Left lung (tissue), 14 donors: ENCODE measurements at places on chromosomes 7 and 10.
A peak's percentile ranks its signal among the peaks of the same experiment; 100 is the strongest.

- DNase-seq = no peak
- H3K27ac ChIP-seq = no peak overlapping the region
- no peak overlapping the region for H3K4me3 ChIP-seq
- no peaks in the 10 kb centered on the region for H3K36me3 ChIP-seq
These were observed 225.4 kb downstream of the DKK1 start for GRCh38 chr10:52539463-52539862.

DNA sequence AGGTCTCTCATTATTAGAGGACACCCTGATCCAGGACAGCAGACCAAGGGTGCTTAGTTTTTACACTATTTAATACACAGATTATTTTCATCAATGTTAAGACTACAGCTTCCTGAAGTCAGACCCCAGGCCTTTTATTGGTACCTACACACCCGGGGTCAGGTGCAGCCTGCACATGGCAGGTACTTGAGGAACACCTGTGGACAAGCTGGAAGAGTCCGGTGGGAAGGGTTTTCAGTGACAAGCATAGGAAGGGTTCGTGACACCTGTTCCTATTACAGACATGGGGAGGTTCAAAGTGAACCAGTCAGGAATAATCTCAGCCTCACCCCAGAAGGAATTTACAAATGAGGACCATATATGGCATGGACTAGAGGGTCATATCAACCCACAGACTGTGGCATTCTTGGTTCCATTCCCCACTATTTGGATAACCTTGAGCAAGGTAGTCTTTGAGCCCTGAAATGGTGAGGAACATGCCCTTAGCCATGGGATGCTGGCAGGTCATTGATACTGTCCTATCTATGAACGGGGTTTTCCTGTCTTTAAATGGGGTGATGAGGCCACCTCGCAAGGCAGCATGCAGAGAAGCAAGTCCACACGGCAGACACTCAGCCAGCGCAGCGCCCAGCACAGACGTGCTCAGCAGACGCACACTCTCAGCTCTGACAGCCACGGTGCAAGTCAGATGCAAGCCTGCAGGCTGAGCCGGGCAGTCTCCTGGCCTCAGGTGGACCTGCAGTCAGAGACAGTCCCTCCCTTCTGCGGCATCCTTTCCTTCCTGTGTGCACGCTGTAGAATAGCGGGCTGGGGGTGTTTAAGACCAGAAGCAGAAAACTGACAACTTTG lies 624.9 kb downstream of the PTPRN2 start:
- H3K36me3 ChIP-seq = no peaks in the 10 kb centered on the region
- H3K27me3 ChIP-seq = no peaks in the 10 kb centered on the region
- no peak overlapping the region for H3K27ac ChIP-seq
- H3K4me3 ChIP-seq = no peak overlapping the region
- no peak for DNase-seq

DNA sequence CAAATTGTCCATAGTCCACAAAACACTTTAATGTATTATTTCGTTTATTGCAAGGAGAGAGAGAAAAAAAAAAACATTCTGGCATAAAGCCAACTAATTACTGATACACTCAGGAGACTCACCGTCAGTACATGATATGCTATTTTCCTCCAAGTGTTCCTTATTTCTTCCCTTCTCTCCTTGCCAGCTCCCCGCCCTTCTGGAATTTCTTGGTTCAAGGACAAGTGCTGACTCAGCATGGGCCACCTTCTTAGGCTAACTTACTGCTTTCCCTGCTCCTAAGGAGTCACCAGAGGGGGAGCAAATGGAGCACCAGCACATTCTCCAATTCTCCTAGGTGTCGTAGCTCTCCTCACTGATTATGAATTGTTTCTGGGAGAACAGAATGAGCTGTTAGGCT lies 133.8 kb upstream of the HDAC9 start:
- no peak for DNase-seq
- no peak overlapping the region for H3K4me3 ChIP-seq
- no peaks in the 10 kb centered on the region for H3K27me3 ChIP-seq
- H3K27ac ChIP-seq = no peak overlapping the region

GRCh38 chr7:71210220-71210619 lies 78.3 kb downstream of the GALNT17 start:
- H3K4me1 ChIP-seq = no peaks in the 10 kb centered on the region
- H3K36me3 ChIP-seq = no peaks in the 10 kb centered on the region

- H3K4me3 ChIP-seq = no peak overlapping the region
- H3K36me3 ChIP-seq = no peaks in the 10 kb centered on the region
- H3K4me1 ChIP-seq = no peaks in the 10 kb centered on the region
These were observed 635.6 kb upstream of the SORCS1 start for GRCh38 chr10:107800061-107800460.

DNA sequence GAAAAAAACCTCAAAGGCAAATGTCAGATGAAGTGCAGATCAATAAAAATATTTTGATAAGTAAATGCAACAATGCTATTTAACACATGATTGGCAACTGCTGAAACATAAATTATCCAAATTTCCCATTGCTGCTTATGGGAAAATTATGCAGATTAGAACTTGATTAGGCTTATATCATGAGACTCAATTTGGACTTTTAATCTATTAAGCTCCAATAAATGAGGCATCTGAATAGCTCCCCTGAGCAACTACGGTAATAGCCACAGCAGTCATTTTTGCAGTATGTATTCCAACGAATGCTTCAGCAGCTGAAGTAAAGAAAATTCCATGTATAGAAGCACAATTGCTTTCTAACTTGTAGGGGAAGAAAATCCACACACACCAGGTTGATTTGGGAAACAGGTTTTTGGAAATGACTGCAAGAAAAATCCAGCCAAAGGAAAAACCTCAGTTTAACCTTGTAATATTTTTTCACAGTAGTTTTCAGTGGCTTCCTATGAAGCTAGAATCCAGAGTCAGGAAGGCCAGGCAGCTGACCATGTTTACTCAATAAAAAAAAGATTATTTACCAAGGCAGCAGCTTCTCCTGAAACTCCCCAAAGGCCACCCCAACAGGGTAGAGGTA lies 716.1 kb downstream of the KCNMA1 start:
- no peak for DNase-seq
- no peaks in the 10 kb centered on the region for H3K4me1 ChIP-seq
- no peak overlapping the region for H3K27ac ChIP-seq
- H3K36me3 ChIP-seq = no peaks in the 10 kb centered on the region

DNA sequence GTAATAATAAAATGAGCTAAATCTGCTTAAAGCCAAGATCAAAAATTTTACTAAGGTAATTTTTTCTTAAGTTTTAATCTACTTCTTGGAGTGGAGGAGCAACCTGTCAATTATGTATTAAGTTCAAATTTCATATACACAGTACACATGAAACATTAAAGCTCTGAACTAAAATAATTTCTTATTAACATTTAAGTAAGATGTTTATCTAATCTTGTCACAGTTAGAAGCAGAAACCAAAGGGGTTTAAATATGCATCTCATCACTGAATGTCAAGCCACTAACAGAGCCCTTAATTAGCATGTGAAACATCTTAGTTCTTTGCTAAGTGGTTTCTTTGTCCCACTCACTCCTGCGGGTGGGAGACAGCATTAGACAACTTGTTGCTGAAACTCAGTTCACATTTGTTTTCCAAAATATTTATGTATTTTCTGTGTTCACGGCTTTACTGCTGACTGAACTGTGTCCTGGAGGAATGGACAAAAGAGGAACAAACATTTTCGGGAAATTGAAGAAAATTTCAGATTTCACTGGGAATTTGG lies 130.9 kb upstream of the MBL2 start:
- no peaks in the 10 kb centered on the region for H3K4me1 ChIP-seq
- H3K27me3 ChIP-seq = no peaks in the 10 kb centered on the region
- H3K36me3 ChIP-seq = no peaks in the 10 kb centered on the region
- no peak overlapping the region for H3K27ac ChIP-seq

GRCh38 chr7:38335492-38336147 lies 62.2 kb upstream of the TARP start:
- H3K4me3 ChIP-seq = peak overlapping the region; percentile 28
- H3K27me3 ChIP-seq = no peaks in the 10 kb centered on the region
- H3K4me1 ChIP-seq = peaks cover 46% of the 10 kb centered on the region
- H3K36me3 ChIP-seq = no peaks in the 10 kb centered on the region

DNA sequence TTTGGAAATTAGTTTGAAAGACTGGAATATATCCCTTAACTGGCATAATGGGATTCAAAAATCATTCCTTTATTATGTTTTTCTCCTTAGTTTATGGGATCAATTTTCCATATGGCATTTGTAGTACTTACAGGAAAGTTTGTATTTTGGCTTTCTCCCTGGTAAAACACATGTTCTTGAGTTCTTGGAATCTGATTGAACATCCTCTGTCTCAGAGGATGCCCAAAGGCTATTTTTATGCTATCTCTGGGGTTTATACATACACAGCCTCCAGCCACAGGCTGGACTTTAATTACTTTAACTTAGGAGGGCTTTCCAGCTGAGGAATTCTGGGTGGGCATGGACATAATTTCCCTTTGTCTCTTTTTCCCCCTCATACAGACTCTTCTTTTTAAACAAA lies 236.4 kb downstream of the HGF start:
- no peaks in the 10 kb centered on the region for H3K4me1 ChIP-seq
- no peaks in the 10 kb centered on the region for H3K36me3 ChIP-seq

DNA sequence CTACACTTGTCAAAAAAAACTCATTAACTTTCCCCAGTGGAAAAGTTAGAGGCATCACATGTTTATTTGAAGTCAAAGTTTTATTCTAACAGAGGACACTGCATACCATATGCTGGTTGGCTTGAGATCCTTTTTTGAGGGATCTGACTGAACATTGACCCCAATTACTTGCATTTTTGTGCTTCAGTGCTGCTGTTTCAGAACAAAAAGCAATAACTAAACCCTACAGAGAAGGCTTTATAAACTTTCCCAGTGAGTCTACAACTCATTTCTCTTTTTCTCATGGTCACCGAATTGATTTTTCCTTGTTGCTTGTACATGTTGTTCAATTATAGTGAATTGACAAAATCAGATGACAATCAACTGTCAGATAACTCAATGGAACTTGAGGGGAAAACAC lies 69.3 kb upstream of the PHYHIPL start:
- H3K36me3 ChIP-seq = no peaks in the 10 kb centered on the region
- H3K4me1 ChIP-seq = no peaks in the 10 kb centered on the region
- H3K27me3 ChIP-seq = no peaks in the 10 kb centered on the region
- no peak overlapping the region for H3K27ac ChIP-seq
- no peak overlapping the region for H3K4me3 ChIP-seq
- no peak for DNase-seq

DNA sequence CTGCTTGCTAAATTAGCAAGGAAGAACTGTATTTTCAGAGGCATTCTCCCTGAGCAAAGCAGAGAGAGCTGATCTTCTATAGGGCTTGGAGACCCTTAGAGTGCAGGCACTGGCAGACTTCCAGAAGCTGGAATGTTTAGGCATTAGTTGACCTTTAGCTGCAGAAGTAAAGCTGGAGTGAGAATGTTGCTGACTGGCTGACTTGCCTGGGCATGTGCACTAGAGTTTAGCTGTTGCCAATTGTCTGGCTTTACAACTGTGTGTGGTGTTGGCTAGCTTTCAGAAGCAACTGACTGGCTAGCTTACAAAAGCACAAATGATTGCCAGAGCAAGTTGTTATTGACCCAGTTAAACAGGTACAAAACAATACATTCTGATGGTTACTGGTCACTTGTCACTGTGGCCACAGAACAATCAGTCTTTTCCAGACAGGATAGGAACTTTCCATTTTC lies 25.1 kb downstream of the FAM13C start:
- H3K4me1 ChIP-seq = no peaks in the 10 kb centered on the region
- peak overlapping the region; percentile 37 for H3K27ac ChIP-seq
- H3K36me3 ChIP-seq = no peaks in the 10 kb centered on the region

DNA sequence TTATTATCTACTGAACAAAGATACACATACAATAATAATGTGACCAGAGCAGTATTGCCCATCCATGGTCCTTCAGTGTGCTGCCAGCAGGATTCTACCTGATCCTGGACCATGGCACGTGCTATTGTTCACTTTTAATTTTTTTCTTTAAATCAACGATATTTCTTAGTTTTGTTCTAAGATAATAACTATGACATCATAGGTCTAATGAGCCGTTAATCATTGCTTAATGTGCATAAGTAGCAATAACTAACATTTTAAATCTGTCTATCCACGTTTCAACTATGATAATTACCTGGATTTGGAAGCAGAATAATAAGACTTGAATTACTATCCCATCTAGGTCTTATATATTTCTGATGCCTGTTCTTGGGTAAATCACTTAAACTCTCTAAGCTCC lies 253.8 kb downstream of the SORCS1 start:
- no peak overlapping the region for H3K27ac ChIP-seq
- H3K4me3 ChIP-seq = no peak overlapping the region
- no peaks in the 10 kb centered on the region for H3K27me3 ChIP-seq
- no peak for DNase-seq

- H3K27me3 ChIP-seq = no peaks in the 10 kb centered on the region
- no peaks in the 10 kb centered on the region for H3K36me3 ChIP-seq
- H3K4me1 ChIP-seq = no peaks in the 10 kb centered on the region
- H3K27ac ChIP-seq = no peak overlapping the region
These were observed 229.6 kb downstream of the PHF14 start for GRCh38 chr7:11203224-11203623.

GRCh38 chr7:30764030-30764975 lies 6.9 kb upstream of the MINDY4 start:
- H3K4me3 ChIP-seq = no peak overlapping the region
- H3K27me3 ChIP-seq = no peaks in the 10 kb centered on the region
- H3K36me3 ChIP-seq = no peaks in the 10 kb centered on the region

GRCh38 chr10:127024685-127025435 lies 119.6 kb downstream of the DOCK1 start:
- H3K4me3 ChIP-seq = no peak overlapping the region
- H3K36me3 ChIP-seq = peaks cover 83% of the 10 kb centered on the region
- H3K27me3 ChIP-seq = no peaks in the 10 kb centered on the region
- peak; percentile 30 for DNase-seq
- H3K27ac ChIP-seq = no peak overlapping the region

DNA sequence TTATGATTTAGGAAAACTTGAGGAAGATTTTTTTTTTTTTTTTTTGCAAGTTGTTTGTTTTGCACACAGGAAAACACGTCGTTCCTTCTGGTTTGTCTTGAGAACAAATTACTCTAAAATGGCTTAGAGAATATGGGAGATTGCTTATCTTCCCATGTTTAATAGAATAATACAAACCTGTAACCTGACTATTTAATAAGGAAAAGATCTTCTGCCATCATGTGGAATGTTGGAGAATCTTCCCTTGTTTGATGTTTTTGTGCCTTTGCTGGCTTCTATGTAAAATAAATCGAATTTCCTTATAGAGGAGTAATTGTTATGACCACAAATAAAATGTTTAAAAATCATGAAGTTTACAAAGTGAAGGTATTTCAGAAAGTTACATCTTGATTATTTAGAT lies 818.8 kb downstream of the GATA3 start:
- no peaks in the 10 kb centered on the region for H3K27me3 ChIP-seq
- no peak overlapping the region for H3K27ac ChIP-seq
- no peak for DNase-seq
- no peaks in the 10 kb centered on the region for H3K36me3 ChIP-seq
- H3K4me1 ChIP-seq = no peaks in the 10 kb centered on the region
- no peak overlapping the region for H3K4me3 ChIP-seq

DNA sequence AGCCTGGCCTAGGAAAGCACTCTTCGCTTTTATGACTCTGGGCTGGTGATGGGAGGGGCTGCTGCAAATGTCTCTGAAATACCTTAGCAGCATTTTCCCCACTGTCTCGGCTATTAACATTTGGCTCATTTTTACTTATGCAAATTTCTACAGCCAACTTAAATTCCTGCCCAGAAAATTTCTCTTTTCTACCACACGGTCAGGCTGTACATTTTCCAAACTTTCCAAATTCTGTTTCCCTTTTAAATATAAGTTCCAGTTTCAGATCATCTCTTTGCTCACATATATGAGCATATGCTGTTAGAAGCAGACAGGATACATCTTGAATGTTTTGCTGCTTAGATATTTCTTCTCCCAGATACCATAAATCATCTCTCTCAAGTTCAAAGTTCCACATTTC lies 332.3 kb downstream of the ADK start:
- no peak overlapping the region for H3K4me3 ChIP-seq
- no peak overlapping the region for H3K27ac ChIP-seq
- no peaks in the 10 kb centered on the region for H3K27me3 ChIP-seq
- no peaks in the 10 kb centered on the region for H3K36me3 ChIP-seq
- DNase-seq = no peak
- H3K4me1 ChIP-seq = no peaks in the 10 kb centered on the region
